NCI-H526 treated with DMSO at 0.1 percent for 48 hours (cell line): ENCODE measurements at places on chromosomes 2 and 18.

GRCh38 chr2:141698500-141698899 lies 432.3 kb downstream of the LRP1B start:
- no peak for DNase-seq

- no peak for DNase-seq
These were observed 587.2 kb upstream of the PKDCC start for GRCh38 chr2:41460661-41461060.

DNA sequence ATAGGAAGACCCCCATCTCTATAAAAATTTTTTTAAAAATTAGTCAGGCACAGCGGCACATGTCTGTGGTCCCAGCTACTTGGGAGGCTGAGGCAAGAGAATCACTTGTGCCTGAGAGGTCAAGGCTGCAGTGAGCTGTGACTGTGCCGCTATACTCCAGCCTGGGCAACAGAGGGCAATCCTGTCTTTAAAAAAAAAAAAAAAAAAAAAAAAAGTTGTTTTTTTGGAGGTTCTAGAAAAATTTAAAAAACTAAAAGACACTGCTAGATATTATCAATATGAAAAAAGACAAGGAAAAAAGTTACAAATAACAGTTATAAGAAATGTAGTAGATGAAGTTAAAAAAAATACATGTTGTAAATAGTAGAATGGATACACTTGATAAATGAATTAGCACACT lies 56.1 kb upstream of the C2orf15 start:
- no peak for DNase-seq

DNA sequence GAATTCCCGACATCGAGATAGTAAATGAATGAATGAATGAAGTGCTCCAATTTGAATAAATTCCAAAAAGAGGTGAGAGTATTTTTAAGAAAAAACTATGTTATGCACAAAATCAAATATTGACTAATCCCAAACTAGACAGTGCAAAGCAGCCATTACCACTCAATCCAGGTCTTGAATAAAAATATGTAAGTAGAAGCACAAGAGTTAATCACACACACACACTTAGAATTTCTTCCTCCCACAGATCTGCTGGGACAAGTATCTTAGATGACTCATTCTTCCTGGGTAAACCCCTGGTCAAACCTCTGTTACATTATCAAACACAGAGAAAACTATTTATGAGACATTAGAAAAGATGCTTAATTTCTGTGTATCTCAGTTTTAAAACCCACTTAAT lies 102.0 kb downstream of the PLA2R1 start:
- DNase-seq = no peak

GRCh38 chr18:79093986-79094385 lies 24.8 kb downstream of the ATP9B start:
- DNase-seq = no peak

DNA sequence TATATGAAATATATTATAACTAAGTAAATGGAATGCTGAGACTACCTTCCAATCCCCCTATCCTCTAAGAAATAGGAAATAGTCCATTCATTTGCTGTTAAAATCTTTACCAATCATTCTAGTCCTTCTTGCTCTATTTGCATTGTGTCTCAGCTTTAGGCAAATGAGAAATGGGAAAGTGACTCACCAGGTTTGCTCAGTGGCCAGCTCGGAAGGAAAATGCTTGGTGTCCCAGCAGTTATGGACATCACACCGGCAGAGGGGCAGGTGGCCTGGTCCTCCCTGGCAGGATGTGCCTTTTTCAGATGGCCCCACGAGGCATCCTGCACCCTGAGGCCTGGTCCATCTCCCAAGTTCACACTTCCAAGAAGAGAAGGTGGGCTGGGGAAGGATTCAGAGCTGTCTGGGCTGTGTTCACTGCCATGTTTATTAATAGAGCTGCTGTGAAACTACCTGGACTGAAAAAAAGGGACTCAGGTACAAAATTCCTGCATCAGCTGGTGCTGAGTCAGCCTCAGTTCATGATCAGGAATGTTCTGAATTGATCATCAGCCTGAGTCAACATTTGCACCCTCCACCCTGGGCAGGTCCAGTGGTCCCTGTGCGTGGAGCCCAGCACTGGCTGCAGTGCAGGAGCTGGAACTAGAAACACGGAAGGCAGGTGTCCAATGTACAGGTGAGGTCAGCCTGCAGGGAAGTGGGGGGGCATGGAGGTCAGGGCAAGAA lies 60.1 kb upstream of the ARL4C start:
- DNase-seq = peak; percentile 74

GRCh38 chr2:174835797-174836255 lies 71.6 kb upstream of the CHRNA1 start:
- DNase-seq = no peak

DNA sequence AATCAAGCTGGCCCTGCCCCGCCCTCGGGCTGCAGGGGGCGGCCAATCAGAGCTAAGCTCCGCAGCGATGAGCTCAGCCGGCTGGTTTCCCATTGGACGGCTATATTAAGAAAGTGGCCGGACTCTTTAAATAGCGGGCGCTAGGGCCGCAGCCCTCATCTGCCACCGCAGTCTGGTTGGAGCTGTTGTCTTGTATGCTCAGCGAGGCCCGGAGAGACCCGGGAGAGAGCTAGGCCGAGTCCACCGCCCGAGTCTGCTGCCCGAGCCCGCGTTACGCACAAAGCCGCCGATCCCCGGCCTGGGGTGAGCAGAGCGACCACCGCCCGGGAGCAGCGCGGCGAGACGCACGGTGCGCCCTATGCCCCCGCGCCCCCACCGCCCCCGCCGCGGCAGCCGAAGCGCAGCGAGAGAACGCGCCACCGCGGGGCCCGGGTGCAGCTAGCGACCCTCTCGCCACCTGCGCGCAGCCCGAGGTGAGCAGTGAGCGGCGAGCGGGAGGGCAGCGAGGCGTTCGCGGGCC lies at the start of gene RHOB:
RHOB (plus strand) TSS at position 158 of the 520 bp plus-strand sequence. CDS start 392 bp downstream, outside the sequence.
- peak; percentile 95 for DNase-seq

DNA sequence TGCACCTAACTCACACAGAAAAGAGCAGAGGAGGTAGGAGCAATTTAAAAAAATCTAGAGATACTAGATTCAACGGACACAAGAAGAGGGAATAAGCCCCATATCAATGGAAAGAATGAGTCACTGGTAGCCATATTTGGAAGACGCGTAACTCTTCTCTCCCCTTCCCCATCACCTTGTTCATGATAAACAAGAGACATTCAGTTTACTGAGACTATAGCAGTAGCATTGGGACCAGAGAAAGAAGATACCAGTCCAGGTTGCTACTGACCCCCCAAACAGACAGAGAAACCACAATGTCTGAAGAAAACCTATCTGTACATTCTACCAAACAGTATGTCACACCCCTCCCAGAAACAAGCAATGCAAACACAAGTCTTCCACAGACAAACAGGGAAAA lies 81.1 kb downstream of the SLC66A3 start:
- no peak for DNase-seq

- no peak for DNase-seq
These were observed 98.9 kb downstream of the PHLPP1 start for GRCh38 chr18:62814132-62814759.

- DNase-seq = no peak
These were observed 82.6 kb downstream of the RRM2 start for GRCh38 chr2:10205162-10205475.

GRCh38 chr18:49339146-49339545 lies 121.3 kb downstream of the DYM start:
- DNase-seq = no peak

DNA sequence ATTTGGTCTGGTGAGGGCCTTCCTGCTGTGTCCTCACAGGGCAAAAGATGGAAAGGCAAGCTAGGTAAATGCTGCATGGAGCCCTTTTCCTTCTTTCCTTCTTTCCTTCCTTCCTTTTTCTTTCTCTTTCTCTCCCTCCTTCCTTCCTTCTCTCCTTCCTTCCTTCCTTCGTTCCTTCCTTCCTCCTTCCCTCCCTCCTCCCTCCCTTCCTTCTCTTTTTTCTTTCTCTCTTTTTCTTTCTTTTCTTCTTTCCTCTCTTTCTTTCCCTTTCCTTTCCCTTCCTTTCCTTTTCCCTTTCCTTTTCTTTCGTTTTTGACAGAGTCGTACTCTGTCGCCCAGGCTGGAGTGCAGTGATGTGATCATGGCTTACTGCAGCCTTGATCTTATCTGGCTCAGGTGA lies 23.1 kb upstream of the C2orf74 start:
- DNase-seq = no peak

GRCh38 chr2:99618579-99619097 lies 128.8 kb upstream of the REV1 start:
- DNase-seq = no peak

GRCh38 chr2:230592775-230593174 lies 119.9 kb upstream of the CAB39 start:
- DNase-seq = no peak

GRCh38 chr18:23838233-23838632 lies 149.0 kb downstream of the LAMA3 start:
- DNase-seq = no peak

GRCh38 chr2:156021146-156022040 lies 311.1 kb downstream of the NR4A2 start:
- DNase-seq = no peak

- no peak for DNase-seq
These were observed 12.8 kb downstream of the SPEG start for GRCh38 chr2:219447242-219448098.
